ENCODE measurements at places on chromosomes 3 and 15.

GRCh38 chr15:87033056-87033455 lies 953.4 kb downstream of the AGBL1 start:
- no peak for DNase-seq

DNA sequence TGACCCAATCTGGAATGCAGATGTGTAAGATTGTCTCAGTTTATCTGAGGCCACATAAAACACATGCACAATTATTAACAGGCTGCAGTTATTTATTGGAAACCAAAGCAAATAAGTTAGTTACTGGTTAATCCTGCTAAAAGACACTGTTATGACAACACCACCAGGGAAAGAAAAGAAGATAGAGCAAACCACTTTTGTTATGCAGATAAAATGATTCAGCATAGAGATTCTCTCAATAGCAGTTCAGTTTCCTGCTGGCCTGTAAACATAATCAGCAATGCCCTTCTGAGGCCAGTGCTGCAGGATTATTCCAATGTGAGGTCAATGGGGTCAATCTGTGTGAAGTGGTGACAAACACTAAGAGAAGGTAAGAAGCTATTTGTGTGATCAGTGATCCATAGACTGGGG lies 244.4 kb downstream of the ZBTB20 start:
- DNase-seq: no peak

GRCh38 chr15:92043283-92043682 lies 189.8 kb downstream of the SLCO3A1 start:
- DNase-seq: no peak

DNA sequence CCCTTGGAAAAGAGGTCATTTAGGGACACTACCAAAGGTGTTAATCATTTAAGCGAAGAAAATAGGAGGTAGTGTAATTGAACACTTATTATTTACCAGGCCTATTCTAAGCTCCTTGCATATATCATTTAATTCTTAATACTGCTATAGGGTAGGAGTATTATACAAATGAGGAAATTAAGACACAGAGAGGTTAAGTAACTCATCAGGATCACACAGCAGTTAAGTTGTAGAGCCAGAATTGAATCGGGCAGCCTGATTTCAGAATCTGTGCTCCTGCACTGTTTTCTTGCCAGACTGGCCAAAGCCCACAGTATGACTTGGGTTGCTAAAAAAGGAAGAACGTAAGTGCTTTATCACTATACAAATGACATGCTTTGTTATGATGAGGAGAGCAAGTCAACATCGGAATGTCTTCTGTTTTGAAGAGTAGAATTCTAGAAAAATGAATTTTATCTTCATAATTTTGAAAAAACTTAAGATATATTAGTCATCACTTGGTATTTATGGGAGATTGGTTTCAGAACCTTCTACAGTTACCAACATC lies 31.4 kb downstream of the HPS3 start:
- DNase-seq: no peak

DNA sequence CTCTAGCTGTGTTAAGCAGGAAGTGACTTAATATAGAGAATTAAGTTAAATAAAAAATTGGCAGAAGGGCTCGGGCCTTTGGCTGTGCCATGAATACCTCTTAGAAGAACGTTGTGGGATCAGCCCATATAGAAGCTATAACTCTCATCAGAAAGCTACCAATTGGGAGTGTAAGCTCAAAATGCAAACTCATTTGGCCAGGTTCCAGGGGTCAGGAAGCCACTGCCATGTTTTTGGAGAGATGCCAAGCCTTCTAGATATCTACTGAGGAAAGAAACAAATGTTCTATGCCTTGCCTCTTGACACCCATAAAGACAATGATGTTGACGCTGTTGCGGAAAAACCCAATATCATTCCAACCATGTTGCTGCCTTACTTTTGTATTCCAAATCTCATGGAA lies 475.2 kb upstream of the TGFBR2 start:
- DNase-seq: no peak

Data from NCI-H187 treated with DMSO at 0.1 percent for 48 hours (cell line).